CD8-positive, alpha-beta memory T cell (primary cell): ENCODE measurements at places on chromosomes 3 and 15. TPM values are rescaled to one million over a fixed set of nuclear protein-coding genes. Genes with fewer than 3 reads are reported as not detected.

ZXDC gene
- polyA plus RNA-seq: 24.6 TPM

RBP2 gene
- not detected for polyA plus RNA-seq

ZKSCAN7 gene
- 3.8 TPM for polyA plus RNA-seq

CNTN6 gene
- not detected for polyA plus RNA-seq

INAFM2 gene
- polyA plus RNA-seq: 2.7 TPM

SI gene
- not detected for polyA plus RNA-seq

SEMA3F gene
- not detected for polyA plus RNA-seq

CD200R1 gene
- 14.3 TPM for polyA plus RNA-seq

CLRN1 gene
- polyA plus RNA-seq: not detected

ANKUB1 gene
- not detected for polyA plus RNA-seq

EEF1AKMT4 gene
- polyA plus RNA-seq: 5.3 TPM

GXYLT2 gene
- not detected for polyA plus RNA-seq

MEX3B gene
- polyA plus RNA-seq: not detected

C3orf52 gene
- 0.12 TPM for polyA plus RNA-seq

ZNF592 gene
- polyA plus RNA-seq: 10.4 TPM

GRAMD1C gene
- 0.68 TPM for polyA plus RNA-seq

NRROS gene
- polyA plus RNA-seq: 3.5 TPM

TP63 gene
- 0.13 TPM for polyA plus RNA-seq

CCRL2 gene
- polyA plus RNA-seq: 2.3 TPM

PLAAT1 gene
- polyA plus RNA-seq: not detected

PTX3 gene
- 0.10 TPM for polyA plus RNA-seq

RRP9 gene
- 25.3 TPM for polyA plus RNA-seq

XCR1 gene
- not detected for polyA plus RNA-seq

GABRB3 gene
- polyA plus RNA-seq: not detected

LYSMD2 gene
- polyA plus RNA-seq: 70.5 TPM

LCTL gene
- polyA plus RNA-seq: not detected

CAV3 gene
- not detected for polyA plus RNA-seq

CLDN1 gene
- polyA plus RNA-seq: not detected

TGM4 gene
- 0.43 TPM for polyA plus RNA-seq

FGF7 gene
- not detected for polyA plus RNA-seq

IMP3 gene
- 247 TPM for polyA plus RNA-seq

SOX14 gene
- polyA plus RNA-seq: not detected

C3orf49 gene
- polyA plus RNA-seq: not detected

ROBO2 gene
- not detected for polyA plus RNA-seq

WDR49 gene
- not detected for polyA plus RNA-seq

GRK7 gene
- not detected for polyA plus RNA-seq

SV2B gene
- polyA plus RNA-seq: not detected

GNAT1 gene
- polyA plus RNA-seq: not detected
